Pons (tissue), 1 donor: ENCODE measurements at places on chromosomes 4 and X.
A peak's percentile ranks its signal among the peaks of the same experiment; 100 is the strongest.

- no peak for DNase-seq
Observed at GRCh38 chr4:139844057-139844456, 178.4 kb downstream of the MGST2 start.

GRCh38 chrX:17803449-17803848, 57.6 kb downstream of the RAI2 start:
- DNase-seq = no peak

- peak; percentile 17 for DNase-seq
Observed at GRCh38 chrX:115892056-115892708, 278.4 kb upstream of the AGTR2 start.

DNA sequence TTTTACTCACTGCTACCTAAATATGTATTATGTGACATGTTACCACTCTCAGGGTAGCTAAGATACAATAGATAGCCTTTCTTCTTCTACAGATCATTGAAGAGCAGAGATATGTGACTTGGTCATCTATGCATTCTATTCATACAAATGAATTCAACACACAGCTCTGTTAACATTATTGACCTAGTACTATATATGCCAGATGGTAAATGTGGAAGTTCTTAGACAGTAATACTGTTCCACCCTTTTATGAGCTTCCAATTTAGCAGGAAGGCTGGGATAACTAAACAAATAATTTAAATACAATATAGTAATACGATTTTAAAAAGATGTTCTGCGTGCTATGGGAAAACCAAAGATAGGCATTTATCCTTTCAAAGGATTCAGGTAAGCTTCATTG, 76.0 kb downstream of the SYTL5 start:
- DNase-seq = no peak

DNA sequence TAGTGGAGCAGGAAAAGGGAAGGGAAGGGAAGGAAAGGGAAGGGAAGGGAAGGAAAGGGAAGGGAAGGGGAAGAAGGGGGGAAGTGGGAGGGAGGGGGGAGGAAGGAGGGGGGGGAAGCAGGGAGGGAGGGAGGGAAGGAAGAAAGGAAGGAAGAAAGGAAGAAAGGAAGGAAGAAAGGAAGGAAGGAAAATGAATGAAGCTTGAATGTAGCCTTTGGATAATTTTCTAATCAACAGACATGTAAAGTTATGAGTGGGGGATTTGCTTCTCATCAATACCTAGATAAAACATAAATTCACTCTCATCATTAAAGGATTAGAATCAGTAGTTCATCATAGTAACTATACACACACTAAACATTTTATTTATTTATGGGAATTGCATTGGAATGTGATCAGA, 446.9 kb upstream of the FAM241A start:
- no peak for DNase-seq

- DNase-seq = no peak
Observed at GRCh38 chrX:30798810-30799209, 90.2 kb downstream of the TAB3 start.

DNA sequence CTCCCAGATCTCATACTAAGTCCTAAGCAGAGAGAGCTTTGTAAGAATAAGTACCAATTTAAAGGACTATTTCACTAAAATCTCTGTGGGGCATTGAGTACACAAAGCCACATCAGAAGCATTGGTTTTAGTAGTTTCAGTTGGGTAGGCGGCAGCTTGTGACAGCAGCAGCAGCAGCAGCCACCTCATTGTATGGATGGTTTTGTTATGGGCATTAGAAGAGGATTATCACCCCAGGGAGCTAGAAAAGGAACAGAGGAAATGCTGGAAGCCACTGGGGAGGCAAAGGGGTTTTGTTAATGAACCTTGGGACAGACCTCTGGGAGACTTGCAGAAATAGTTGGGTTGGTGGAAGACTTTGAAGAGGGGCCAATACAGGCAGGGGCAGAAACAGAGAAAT, 93.9 kb upstream of the FRMPD3 start:
- no peak for DNase-seq

GRCh38 chr4:63123441-63123840, 1285.8 kb downstream of the TECRL start:
- no peak for DNase-seq

DNA sequence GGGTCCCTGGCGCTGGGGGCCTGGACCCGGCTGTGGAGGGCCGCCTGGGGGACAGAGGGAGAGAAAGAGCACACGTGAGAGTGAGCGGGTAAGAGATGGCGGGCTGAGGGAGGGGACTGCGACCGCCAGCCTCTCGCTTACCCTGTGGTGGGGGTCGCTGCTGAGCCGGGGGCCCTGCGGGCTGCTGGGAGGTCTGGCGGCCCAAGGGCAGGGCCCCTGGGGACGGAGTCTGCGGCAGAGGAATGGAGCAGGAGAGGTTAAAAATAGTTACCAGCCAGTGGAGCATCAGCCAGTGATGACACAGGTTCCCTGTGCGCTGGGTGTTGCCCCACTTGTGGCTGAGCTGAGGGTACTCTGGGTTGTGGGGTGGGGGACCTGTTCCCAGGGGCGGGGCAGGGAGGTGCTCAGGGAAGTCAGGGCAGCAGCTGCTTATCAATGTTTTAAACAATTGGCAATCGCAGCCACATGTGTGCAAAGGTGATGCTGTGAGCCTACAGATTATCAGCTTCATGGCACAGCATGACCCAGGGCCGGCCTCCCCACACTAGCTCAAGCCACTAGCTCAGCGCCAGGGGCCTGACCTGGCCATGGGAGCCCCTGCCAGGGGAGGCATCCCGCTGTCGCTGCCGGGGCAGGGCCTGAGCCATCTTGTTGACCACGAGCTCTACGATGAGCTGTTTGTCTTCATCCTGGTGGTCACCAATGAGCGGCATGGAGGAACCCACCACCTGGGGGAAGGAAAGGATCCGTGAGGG, 7.5 kb upstream of the TIMP1 start:
- DNase-seq = no peak

DNA sequence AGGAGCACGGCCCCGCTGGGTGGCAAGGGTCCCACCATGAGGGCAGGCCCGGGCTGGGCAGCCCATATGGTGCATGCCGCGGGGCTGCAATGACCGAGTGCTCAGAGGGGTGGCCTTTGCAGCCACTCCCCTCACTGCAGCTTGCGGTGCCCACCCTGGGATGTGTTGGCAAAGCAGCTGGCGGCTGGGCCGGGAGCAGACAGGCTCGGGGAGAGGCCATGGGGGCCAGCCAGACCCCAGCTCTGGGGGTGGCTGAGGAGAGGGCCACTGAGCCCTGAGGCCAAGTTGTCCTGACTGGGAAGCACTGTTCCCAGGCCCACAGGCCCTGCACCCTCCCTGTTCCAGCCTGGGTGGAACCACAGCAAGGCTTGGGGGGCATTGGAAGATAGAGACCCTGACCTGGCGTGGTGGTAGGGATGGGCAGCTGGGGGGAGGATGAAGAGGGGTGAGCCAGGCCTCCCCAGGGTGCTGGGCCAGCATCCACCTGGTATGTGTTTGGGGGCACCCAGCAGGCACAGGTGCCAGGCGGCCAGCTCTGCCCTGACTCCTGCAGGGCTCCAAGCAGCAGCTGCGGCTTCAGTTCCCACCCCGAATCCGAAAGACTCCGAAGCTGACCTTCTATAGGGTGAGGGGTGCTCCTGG, 18.4 kb upstream of the RNF4 start:
- no peak for DNase-seq

- DNase-seq = no peak
Observed at GRCh38 chr4:77007358-77008230, 58.0 kb downstream of the SEPTIN11 start.

GRCh38 chr4:68271851-68272357, 26.4 kb upstream of the TMPRSS11B start:
- DNase-seq = peak; percentile 89

DNA sequence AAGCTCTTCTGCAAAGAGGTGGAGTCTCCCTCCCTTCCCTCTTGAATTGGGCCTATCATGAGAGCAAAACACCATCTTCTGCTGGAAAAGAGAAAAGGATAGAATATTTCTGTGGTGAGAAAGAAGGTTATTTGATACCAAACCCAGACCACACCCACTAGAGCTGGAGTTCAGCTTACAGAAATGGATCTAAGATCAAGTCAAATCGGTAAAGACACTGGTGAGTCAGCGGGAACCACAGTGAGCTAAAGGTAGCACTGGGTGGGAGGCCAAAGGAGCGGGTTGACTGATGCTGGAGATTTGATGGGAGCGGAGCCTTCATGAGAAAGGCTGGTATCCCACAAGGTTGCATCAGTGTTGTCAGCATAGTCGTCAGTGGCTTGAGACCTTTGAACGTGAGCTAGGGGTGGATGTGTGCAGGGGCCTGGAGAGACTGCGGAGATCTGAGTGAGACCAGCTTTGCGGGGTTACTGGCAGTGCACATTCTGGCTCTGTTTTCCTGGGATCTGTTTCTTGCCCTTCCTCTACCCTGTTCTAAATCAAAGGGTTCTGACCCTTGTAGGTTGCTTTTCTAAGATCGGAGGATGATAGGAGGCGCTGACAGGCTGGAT, 106.4 kb upstream of the SCOC start:
- no peak for DNase-seq

- DNase-seq = no peak
Observed at GRCh38 chr4:42151568-42152506, 618 bp downstream of the BEND4 start.

GRCh38 chr4:124727331-124727890, 14.9 kb upstream of the ANKRD50 start:
- no peak for DNase-seq

- no peak for DNase-seq
Observed at GRCh38 chr4:80180743-80181142, 16.6 kb upstream of the PRDM8 start.

DNA sequence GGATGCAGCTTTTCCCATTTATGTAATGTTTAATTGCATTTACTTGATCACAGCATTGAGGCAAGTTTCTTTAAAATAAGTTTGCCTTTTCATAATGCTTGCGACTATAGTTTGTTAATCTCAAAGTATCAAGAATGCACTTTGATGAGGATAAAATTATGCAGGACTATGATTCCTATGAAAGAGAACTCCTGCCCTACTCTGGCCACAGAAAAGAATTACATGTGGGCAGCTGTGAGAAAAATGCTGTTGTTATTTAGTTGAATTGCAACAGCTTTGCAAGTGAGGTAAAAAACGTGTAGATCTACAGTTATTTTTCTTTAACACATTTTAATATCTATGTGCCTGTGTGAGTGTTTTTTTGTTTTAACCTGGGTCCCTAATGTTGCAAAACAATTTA, 12.5 kb upstream of the OSTC start:
- no peak for DNase-seq

DNA sequence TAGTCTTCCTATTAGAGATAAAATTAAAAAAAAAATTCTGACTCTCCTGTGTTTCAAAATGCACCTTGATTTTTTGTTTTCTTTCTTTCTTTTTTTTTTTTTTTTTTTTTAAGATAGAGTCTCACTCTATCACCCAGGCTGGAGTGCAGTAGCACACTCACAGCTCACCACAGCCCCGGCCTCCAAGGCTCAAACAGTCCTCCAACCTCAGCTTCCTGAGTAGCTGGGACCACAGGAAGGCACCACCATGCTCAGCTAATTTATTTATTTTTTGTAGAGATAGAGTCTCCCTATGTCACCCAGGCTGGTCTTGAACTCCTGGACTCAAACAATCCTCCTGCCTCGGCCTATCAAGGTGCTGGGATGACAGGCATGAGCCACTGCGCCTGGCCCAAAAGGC, 41.1 kb upstream of the TMEM184C start:
- no peak for DNase-seq

DNA sequence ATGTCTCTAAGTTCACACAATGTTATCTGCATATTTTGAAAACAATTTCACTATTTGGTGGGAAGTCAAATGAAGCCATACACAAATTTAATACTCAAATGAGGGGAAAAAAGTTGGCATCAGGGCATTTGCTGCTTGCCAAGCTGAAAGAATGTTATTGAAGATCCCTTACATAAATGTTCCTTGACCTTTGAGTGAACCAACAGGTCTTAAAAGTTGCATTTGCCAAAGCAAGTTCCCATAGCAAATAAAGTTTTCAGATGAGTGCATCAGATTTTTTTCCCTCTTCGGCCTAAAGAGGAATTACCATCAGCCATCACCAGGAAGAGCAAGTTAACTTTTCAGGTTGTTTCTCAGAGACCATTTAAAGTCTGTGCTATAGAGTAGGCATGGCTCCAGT, 115.9 kb downstream of the COX18 start:
- no peak for DNase-seq

- DNase-seq = no peak
Observed at GRCh38 chr4:48967631-48968030, 18.4 kb upstream of the CWH43 start.

DNA sequence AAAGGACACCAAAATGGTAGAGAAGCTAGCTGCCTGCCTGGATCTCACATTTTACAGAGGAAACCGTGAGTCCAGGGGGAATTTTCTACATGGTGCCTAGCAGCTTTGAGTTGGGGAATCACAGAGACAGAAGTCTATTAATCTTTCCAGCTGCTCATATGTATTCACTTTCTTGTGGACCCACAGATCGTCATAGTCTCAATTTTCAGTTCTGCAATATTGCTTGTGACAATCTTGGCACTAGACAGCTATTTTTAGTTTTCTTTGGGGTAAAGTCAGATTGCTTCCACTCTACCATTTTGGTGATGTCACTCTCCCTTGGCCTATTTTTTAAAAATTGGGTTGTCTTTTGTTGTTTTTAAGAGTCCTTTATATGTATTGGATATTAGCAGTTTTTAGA, 233.4 kb upstream of the STK26 start:
- DNase-seq = no peak
